ENCODE measurements at places on chromosomes 4 and X. TPM values are rescaled to one million over a fixed set of nuclear protein-coding genes. Genes with fewer than 3 reads are reported as not detected.

XK gene
- under 0.01 TPM for total RNA-seq

PDE6B gene
- 1.2 TPM for total RNA-seq

SSX4 gene
- total RNA-seq, result not detected

WAS gene
- total RNA-seq, result 0.30 TPM

LRIT3 gene
- total RNA-seq, result under 0.01 TPM
